Substantia nigra (tissue), 51 donors: ENCODE measurements at places on chromosomes 13 and 19.

GRCh38 chr13:30465343-30465592, 468 bp downstream of the HMGB1 start:
- DNase-seq: no peak

DNA sequence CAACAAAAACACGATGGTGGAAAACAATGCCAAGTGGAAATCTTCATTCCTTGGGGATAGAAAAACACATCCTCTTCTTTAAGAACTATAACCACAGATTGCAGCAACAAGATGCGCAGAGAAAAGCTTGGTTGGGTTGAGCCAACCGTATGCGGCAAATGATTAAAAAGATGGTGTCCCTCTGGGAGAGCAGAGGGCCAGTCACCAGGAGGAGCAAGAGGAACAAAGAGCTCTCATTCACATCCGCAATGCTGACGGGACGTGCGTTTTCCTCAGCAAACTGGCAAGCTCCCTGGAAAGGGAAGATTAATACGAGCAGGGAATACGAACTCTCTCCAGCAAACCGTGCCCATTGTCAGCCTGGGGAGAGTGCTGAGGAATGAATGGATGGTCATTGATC, 141.6 kb downstream of the KATNAL1 start:
- peak; percentile 14 for DNase-seq

DNA sequence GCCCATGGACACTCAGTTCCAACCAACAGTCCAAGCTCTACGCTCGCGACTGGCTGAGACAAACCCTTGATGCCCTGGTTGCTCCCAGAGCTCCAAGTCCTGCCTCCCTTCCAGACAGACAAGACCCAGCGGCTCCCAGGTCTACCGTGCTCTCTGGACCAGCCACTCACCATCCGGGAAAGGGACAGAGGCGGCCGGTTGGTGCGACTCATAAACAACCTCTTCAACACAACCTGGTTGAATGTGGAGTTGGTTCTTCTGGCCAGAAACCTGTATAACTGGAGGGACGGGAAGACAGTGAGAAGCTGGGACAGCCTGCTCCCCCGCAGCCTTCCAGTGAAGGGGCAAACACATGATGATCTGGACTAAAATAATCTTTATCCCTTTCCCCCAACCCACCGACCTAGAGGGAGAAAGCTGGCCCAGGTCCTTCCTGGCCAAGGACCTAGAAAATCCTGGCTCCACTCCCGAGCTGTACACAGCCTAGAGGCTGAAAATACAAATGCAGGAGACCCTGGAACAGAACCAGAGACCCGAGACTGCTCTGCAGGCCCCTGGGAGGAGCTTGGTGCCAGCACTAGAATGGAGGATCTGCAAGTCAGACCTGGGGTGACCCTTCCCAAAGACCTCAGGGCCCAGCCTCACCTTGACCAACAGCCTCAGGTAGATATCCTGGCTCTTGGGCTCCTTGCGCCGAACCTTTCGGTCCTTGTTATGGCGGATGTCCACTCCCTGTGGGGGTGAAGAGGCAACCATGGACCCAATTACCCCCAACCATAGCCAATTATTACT, 1.6 kb downstream of the RPL18 start:
- no peak for DNase-seq

DNA sequence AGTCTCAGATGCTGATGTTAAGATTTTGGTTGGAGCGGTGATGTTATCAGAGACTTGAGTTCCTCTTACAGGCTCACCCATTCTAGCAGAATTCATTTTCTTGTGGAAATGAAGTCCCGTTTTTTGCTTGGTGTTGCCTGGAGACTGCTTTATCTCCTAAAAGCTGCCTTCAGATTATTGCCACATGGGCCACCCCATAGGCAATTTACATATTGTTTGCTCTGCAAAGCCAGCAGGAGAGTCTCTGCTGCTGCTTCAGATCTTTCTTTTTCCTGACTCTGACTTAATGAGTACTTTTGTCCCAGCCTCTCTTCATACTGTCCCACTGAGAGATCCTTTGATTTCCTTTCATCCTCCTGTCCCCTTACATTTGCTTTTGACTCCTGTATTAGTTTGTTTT, 114.6 kb downstream of the TDRD3 start:
- DNase-seq: no peak

GRCh38 chr13:40271931-40272775, 394.3 kb downstream of the FOXO1 start:
- DNase-seq: no peak

- no peak for DNase-seq
Measured at GRCh38 chr19:38809592-38810252, 3.0 kb downstream of the LGALS4 start.

- no peak for DNase-seq
Measured at GRCh38 chr19:1134431-1134830, 30.6 kb downstream of the GPX4 start.

DNA sequence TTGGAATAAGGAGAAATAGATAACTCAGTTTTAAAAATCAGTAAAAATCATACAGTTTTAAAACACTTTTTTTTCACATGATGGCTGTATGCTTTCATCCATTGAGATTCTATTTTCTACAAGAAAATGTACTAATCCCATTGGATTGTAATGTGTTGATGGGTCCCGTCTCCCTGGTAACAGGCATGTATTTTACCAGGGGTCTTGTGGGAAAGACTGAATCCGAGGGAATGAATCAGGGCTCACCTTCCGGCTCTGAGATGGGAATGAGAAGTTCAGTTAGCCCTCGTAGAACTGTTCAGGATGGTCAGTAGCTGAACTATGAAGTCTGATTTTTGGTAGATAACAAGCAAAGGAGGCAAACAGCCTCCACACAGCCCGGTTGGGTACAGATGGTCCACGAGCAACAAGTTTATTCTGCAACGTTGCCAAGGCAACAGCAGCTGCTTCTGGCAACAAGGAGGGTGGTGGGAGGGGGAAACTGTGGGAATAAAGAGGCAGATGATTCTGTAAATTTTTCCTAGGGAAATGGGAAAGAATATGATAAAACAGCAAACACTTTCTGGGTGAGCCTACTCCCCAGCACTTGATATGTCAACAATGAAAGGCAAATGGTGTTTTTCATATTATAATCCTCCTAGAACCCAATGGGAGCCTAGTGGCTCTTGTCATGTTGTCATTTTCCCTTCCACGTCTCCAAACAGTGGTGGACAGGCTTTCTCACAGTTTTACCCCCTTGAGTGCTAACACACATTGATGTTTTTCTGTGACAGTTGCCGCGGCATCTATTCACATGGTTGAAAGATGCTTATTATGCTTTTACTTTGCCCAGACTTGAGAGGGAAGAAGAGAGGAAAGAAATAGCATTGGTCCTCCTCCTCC, 12.4 kb upstream of the SIAH3 start:
- DNase-seq: no peak

GRCh38 chr13:38346764-38347163, 2.9 kb upstream of the UFM1 start:
- DNase-seq: no peak

DNA sequence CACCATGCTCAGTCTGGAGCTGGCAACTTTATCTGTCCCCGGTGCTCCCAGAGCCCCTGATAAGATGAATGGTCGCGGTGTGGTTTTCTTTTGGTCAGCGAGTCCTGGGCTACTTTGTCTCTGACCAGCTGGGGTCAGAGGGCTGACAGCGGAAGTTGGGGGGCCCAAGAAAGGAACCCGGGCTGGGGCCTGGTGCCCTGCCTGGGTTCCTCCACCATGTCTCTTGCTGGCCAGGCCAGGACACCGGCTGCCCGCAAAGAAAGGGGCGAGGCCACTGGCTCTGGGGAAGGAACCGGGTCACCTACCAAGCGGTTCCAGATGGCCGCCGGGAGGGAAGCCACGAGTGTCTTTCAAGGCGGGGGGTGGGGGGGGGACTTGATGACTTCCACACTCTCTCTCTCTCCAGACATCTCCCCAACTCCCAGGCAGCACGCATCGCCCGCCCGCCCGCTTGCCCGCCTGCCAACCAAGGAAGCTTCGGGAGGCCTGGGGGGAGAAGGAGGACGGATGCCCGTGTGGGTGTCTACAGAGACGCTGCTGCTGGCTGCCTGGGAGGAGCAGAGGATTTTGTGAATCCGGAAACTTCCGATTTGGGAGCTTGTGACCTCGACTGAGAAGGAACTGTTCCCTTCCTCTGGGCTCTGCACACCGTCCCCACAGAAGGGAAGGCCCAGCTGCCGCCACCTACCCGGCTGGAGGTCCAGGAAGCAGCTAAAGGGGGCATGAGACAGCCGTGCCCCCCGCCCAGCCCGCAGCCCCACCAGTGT, 1.1 kb downstream of the PIP5K1C start:
- no peak for DNase-seq

DNA sequence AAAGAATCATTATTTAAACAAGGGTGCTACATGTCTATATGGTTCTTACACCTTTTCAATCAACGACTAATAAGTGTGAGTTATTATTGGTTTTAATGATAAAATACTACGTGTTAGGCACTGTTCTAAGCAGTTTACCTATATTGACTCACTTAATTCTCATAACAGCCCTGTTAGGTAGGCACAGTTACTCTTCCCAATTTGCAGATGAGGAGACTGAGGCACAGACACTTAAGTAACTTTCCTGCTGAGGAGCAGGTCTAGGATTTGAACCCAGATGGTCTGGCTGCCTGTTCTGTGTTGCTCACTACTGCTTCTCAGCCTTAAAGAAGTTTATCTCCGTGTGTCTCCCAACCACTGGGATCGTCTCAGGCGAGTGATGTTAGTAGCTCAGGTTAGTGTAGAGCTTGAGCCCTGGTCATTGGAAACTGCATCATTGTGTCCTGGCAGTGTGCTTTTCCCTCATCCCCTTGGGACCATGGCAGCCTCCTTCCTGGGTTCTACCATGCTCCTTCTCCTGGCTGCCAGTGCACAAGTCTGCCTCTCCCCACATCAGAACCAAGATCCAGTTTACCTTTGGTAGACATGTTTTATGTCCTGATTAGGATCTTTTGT, 10.9 kb downstream of the UBAC2 start:
- DNase-seq: no peak

GRCh38 chr19:55279340-55279739, 570 bp downstream of the HSPBP1 start:
- no peak for DNase-seq

DNA sequence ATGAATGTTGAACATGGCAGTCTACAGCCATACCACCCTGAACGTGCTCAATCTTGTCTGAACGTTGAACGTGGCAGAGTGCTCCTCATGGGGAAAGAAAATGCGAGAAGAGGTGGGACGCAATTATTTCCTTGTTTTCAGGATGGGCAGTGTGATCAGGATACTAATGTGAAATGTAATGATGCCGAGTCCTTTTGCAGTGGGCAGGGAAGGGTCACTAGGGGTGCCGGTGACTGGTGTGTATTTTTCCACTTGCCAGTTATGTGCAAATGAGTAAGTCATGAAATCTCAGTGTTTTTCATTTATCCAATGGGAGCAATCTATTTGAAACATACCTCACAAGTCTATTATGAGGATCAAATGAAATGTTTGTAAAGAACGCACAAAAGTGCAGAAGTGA, 84.8 kb downstream of the LNX2 start:
- DNase-seq: no peak

DNA sequence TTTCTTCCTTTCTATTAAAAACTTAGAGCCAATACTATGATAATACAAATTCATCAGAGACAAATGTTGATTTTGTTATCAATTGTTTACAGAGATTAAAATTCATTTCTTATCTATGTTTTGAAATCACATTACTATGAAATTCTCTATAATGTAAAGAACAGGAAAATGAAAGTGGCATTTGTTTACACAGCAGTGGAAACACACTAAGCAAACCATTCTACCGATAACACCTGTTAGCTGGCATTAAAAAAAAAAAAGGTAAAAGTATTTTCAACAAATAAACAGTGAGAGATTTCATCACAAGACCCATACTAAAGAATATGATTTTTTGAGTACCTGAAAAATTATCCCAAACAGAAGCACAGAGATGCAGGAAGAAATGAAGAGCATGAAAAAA, 4.8 kb upstream of the CCDC70 start:
- no peak for DNase-seq

- no peak for DNase-seq
Measured at GRCh38 chr13:72808917-72809500, 27.1 kb downstream of the PIBF1 start.

DNA sequence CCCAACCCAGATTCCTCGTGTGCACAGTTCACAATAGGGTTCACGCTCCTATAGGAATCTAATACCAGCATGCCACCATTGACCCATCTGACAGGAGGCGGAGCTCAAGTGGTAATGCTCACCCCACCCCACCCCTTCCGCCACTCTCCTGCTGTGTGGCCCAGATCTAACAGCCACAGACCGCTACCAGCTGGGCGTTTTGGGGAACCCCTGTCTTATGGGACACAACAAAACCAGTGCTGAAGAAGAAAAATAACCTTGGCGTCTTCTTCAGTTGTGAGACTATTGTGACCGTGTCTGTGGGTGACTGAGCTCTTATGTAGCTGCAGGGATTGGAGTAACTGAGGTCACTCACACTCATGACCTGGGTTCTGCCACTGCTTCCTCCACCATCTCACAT, 5.2 kb upstream of the OR10H1 start:
- DNase-seq: no peak

GRCh38 chr13:84662491-84662890, 780.2 kb upstream of the SLITRK1 start:
- no peak for DNase-seq

DNA sequence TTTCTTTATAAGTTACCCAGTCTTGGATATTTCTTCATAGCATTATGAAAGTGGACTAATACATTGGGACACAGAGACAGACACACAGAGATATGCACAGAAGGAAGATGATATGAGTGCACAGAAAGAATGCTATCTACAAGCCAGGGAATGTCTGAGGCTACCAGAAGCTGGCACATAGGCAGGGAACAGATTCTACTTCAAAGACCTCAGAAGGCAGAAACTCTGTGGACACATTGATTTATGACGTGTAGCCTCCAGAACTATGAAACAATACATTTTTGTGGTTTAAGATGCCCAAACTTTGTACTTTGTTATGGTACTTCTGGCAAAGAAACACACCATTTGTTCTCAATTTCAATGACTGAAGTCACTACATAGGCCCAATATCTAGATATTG, 556.7 kb downstream of the PCDH9 start:
- DNase-seq: no peak

DNA sequence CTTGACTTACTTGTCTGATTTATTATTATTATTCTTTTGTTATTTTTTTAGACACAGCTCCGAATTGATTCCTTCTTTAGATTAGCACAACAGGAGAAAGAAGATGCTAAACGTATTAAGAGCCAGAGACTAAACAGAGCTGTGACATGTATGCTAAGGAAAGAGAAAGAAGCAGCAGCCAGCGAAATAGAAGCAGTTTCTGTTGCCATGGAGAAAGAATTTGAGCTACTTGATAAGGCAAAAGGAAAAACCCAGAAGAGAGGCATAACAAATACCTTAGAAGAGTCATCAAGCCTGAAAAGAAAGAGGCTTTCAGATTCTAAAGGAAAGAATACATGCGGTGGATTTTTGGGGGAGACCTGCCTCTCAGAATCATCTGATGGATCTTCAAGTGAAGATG, 29.4 kb downstream of the ERCC5 start:
- no peak for DNase-seq

DNA sequence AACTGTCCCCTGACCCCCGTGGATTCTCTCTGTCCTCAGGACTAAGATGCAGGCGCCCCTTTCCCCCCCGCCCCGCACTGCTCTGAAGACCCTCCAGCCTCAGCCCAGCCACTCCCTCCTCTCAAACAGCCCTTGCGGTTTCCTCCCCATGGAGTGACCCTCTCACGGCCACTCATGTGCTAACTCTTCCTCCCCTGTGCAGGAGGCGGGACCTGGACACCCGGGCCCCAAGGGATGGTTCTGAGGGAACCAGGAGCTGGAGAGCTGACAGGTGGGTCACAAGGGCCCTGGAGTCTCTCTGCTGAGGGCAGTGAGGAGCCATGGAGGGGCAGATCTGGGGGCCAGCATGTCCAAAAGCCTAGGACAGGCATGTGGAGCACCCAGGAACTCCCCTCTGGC, 1.9 kb downstream of the ISOC2 start:
- no peak for DNase-seq
